ENCODE measurements at places on chromosomes 5 and 9.

DNA sequence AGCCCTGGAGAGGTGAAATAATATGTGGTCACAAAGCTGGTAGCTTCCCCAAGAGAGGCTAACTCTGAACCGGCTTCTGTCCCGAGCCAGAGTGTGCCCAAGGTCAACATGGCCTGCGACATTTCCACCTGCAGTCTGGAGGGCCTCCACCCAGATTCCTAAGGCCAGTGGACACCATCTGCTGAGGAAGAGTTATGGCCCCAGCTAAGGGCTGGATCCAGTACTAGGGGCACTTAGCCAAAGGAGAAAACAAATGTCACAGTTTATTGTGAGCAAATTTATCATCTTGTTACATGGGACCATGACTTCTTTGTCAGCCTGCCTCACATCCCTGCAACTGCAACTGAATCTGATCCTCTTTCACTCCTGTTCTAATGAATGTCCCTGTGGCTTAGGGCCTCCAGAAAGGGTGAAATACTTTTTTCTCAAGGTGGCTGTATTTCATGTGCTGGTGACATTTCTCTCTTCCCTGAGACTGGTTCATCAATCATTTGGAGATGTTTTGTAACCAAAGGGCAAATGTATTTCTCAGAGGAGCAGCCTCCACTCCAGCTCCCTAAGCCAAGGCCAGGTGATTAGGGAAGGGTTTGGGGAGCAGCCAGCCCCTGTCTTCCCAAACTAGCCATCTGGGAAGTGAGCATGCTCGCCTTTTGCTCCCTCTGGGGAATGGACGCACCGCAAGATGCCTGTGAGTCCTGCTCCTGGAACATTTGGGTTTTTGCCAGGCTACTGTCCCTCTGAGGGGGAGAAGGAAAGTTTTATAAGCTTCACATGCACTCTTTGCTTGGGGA, 148.3 kb downstream of the CMYA5 start:
- no peak for DNase-seq

DNA sequence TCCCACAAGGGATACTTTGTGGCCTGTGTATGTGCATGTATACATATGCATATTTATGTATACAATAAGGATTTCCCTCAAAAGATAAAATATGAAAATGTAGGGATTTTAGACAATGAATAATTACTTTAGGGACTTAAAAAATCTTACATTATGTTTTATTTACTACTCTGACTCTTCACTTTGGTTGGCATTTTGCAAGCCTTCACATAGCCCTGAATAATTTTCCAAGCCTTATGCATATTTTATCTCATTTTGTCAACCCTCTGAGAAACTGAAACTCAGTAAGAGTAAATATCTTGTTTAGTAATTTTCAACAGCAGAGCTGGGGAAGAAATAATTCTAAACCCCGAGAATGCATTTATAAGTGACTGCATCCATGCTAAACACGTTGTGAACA, 153.0 kb upstream of the SLC24A2 start:
- DNase-seq, result no peak

GRCh38 chr9:134764473-134765269, 115.9 kb upstream of the FCN2 start:
- peak; percentile 36 for DNase-seq

DNA sequence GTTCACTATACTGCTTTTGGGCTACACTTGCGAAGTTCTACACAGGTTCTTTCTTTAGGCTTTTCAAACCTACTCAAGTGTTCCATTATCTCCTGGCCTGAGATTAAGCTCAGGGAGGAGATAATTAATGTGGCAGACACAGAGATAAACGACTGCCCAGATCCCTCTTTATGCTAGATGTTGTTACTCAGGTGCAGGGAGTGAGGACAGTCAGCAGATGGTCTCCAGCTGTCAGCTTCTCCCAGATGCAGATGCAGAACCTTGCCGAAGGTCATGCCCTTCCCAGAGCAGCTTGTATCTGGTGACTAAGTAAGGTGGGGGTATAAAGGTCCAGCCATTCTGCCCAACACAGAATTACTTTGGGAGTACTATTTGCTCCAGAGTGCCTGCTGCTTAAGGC, 166.2 kb downstream of the ZNF462 start:
- no peak for DNase-seq

DNA sequence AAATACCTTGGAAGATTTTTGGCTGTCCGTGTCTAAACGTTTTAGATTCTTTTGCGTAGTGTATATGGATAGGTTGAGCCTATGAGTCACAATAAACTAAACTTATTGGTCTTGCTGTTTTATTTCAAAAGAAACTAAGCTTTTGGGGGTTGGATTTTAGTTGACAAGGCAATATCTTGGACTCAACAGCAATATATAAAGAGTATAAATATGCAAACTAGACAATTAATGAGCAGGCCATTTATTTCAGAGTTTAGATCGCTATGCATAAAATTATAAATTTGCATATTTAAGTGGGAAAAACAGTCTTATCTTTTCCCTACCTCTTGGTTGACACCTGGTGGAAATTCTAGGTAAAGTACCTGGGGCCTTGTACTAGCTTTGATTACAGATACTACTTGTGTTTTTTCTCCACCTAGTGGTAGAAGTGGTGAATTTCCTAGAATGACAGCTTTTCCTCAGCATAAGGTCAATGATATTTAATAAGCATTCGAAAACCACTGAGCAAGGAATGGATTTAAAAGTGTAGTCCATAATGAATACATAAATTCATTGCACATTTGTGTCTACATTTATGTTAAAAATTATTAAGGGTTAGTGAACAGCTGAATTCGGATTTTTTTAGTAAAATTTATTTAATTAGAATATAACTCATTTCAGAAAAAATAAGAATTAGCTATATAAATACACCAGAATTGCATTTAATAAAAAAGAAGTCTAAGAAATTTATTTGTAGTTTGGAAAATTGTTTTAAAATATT, 1.7 kb upstream of the ARRDC3 start:
- DNase-seq, result peak; percentile 93

- no peak for DNase-seq
Measured at GRCh38 chr9:80447876-80448275, 876.1 kb downstream of the TLE4 start.

DNA sequence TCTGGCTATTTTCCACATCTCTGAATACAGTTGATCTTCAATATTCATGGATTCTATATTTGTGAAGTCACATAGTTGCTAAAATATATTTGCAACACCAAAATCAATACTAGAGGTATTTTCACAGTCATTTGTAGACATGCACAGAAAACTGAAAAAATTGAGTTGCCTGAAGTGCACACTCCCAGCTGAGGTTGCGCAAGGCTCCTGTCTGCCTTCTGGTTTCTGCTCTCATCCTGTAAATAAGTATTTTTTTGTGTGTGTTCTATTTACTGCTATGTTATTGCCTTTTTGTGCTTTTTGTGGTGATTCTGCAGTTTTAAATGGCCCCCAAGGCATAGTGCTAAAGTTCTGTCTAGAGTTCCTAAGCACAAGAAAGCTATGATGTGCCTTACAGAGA, 371.1 kb upstream of the GRAMD2B start:
- DNase-seq, result no peak

GRCh38 chr5:60597572-60598320, 102.2 kb downstream of the DEPDC1B start:
- DNase-seq, result no peak

DNA sequence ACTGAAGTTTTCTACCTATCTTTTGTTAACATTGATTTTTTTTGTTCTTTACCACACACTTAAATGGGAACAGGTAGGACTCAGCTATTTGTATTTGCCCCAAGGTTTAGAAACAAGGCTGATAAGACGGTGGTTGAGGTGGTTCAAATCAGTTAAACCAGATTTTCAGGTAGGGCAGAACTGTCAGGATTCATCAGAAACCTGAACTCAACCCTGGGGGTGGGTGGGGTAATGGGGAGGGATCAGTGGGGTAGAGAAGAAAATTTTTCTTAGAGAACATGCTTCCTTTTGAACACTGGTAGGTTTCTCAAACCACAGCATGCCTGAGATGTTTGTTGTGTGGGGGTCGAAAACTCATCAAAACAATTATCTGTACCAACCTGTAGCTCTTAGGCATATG, 113.0 kb downstream of the BASP1 start:
- DNase-seq, result no peak

DNA sequence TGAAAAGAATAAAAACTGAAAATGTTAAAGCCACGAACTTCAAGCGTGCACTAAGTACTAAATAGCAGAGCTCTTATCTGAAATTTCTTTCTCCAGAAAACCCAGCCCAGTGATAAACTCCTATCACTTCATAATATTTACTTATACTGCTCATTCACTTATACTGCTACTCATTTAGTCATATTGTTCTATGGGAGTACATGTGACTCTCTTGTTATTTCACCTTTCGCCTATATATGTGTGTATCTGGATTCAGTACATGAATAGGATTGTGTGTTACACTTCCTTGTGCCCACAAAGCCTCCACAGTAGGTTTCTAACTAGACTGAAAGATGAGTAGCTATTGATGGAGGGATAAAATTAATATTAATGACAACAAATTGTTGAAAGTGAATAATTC, 526.8 kb upstream of the GRAMD2B start:
- no peak for DNase-seq

- DNase-seq, result peak; percentile 74
Measured at GRCh38 chr9:120531683-120532300, 48.2 kb downstream of the CDK5RAP2 start.

DNA sequence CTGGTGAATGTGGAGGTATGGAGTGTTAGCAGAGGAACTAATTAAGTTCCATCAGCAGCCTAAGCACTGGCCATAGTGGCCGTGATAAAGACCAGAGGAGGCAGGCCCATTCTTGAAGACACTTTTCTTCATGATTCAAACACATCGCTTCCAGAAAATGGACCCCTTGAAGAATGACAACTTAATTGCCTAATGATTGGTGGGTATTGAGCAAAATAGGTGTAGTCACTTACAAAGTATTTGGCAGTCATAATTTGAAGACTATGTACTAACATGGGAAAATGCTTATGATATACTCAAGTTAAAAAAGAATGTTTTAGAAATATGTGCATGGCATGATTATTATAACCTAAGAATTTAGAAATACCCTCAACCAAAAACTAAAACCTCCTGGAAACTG, 44.8 kb downstream of the MEGF10 start:
- no peak for DNase-seq

GRCh38 chr5:179336871-179337795, 8.1 kb downstream of the ADAMTS2 start:
- no peak for DNase-seq

GRCh38 chr9:130986356-130986965, 22.5 kb upstream of the LAMC3 start:
- DNase-seq, result no peak

DNA sequence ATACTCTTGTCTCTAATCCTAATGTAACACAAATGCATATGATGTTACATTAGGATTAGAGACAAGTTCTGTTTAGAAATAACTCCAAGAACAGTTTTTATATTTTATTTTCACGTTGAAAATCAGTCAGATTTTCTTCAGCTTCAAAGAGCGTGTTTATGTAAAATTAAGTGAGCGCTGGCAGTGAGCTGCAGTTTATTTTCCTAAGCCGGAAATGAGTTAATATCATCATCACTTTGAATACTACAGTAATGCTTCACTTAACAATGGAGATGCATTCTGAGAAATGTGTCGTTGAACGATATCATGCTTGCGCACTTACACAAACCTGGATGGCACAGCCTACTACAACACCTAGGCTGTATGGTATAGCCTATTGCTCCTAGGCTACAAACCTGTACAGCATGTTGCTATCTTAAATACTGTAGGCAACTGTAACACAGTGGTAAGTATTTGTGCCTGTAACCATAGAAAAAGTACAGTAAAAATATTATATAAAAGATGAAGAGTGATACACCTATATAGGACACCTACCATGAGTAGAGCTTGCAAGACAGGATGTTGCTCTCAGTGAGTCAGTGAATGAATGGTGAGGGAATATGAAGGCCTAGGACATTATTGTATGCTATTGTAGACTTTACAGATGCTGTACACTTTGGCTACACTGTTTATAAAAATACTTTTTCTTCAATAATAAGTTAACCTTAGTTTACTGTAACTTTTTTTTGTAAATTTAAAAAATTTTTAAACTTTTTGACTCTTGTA, 65.9 kb upstream of the C5orf46 start:
- no peak for DNase-seq

DNA sequence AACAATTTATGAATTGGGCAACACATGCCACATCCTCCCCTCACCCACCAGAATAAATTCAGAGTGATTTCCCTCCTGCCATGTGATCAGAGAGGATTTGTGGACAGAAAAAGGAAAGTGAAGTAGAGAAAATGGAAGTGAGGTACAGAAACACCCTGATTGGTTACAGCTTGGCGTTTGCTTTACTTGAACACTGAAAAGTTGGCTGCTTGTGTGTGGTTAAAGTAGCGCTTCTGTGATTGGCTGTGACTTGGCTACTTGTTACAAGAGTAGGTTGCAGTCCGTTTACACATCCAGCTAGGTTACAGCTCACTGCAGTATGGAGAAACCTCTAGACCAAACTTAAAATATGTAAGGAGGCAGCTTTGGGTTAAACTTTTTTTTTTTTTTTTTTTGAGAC, 205.2 kb upstream of the ZNF608 start:
- DNase-seq, result no peak

- DNase-seq, result no peak
Measured at GRCh38 chr5:156103155-156103885, 223.6 kb upstream of the SGCD start.

DNA sequence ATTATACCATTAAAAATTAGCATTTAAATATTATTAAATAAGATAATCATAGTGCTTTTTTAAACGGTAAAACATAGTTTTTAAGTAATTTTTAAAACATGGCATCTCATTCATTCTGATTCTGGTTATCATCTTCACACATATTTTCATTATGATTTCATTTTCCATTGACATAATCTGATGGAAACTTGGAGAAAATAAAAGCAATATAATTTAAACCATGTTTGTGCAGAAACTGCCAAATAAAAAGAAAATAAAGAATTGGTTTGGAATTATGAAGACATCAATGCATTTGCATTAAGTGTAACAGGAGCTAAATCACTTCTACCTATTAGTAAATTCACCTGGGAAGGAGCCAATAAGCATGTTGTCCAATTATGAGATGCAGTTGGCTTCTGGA, 490.1 kb upstream of the CD180 start:
- no peak for DNase-seq

DNA sequence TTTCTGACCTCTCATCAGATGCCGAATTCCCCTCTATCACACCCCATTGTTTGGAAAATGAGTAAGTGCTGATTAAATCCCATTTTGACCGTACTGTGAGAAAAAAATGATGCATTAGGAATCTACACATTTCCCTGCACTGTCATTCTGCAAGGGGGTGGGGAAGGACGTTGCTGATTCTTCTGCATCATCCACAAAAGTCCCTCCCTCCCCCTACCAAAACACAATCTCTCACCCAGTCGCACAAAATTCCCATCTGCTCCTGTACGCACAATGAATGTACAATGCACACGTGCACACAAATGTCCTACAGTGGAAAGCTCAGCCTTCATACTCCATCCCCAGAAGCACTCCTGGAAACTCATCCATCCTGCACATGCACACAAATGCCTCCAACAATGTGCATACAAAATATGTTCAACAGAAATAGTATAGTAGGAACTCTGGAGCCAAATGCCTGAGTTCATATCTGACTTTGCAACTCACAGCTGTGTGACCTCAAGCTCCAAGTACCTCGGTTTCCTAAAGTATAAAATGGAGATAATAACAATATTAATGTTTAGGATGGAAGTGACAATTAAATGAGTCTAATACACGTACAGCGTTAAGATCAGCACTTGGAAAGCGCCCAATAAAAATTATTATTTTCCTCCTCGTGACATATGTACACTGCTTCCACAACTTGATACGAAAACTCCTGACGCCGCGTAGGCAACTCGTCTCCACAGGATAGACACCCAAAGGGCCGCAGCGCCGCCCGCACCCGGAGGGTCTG, 809 bp downstream of the TNIP1 start:
- peak; percentile 85 for DNase-seq

GRCh38 chr5:154449786-154450185, 4.0 kb downstream of the SAP30L start:
- no peak for DNase-seq

- DNase-seq, result peak; percentile 37
Measured at GRCh38 chr9:63817622-63818518, 1467.1 kb downstream of the FOXD4L5 start.
